NCI-H526 (cell line): ENCODE measurements at places on chromosomes 5 and 9.

GRCh38 chr9:86342269-86342668, 11.9 kb downstream of the TUT7 start:
- DNase-seq: no peak

GRCh38 chr9:36127652-36128244, 8.8 kb upstream of the GLIPR2 start:
- no peak for DNase-seq

DNA sequence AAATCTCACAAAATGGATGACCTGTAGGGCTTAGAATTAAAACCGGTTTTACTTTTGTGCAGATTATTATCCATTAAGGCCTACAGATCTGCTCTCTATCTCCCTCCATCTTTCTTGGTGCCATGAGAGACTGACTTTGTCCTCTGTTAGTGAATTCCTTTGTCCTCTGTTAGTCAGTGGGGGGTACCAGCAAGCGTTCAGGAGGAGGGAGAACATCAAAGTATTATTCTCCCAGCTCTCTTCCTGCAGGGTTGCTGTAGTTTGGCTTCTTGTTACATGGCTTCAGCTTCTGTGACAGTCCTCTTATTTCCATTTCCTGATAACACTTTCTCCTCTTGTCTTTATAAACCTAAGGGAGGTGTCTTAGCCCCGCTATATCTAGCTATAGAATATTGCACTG, 850.5 kb upstream of the SEMA6A start:
- DNase-seq: no peak

DNA sequence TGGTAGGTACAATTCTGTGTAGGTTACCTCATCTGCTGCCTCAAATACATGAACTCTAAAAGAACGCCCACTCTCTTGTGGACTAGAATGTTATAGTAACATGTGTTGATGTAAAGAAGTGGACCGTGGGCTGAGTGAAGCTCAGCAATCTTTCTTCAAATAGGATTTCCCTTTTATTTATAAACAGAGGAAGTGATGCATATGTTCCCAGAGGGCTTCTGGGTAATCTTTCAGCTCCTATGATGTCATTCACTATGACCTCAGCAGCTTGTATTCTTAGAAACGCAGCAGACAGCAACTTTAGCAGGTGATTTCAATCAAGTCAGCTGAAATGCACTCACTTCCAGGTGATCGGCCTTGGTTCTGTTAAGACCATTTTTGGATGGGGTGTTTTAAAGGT, 14.4 kb downstream of the F2RL2 start:
- no peak for DNase-seq
